GM23248 (cell line): ENCODE measurements at places on chromosomes 1 and 21. TPM values are rescaled to one million over a fixed set of nuclear protein-coding genes. Genes with fewer than 3 reads are reported as not detected.

Gene FCER1A
- total RNA-seq = not detected in 2 replicates

DNA sequence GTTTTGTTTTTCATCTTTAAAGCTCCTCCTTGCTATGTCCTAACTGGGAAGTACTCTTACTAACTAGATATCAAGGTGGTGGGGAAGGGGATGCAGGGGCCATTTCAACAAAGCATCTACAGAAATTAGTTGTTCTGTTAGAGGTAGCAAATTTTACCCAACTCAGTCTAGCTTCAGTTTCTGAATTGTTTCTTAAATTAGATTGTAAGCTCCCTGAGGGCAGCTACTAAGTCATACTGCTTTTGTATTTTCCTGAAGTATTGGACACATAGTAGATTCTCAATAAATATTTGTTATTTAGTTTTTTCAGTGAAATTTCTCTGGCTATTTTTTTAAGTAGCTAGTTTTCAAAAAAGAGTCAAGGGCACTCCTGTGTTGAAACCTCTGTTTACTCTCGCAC, 1.8 kb downstream of the UBAP2L start:
- peak; percentile 27 for DNase-seq

GRCh38 chr1:109975718-109976117, 8.8 kb upstream of the AHCYL1 start:
- peak; percentile 87 for DNase-seq

Gene LRIF1
- 17.3 and 19.2 TPM in 2 replicates for total RNA-seq

GRCh38 chr1:154847891-154848290, 22.2 kb downstream of the KCNN3 start:
- peak; percentile 18 for DNase-seq

Gene MTF1
- total RNA-seq = 2.1 TPM in 2 replicates

Gene RIMS3
- total RNA-seq = 0.25 TPM in 1 of 2 replicates, not detected in the other

Gene AADACL3
- total RNA-seq = not detected in 2 replicates

DNA sequence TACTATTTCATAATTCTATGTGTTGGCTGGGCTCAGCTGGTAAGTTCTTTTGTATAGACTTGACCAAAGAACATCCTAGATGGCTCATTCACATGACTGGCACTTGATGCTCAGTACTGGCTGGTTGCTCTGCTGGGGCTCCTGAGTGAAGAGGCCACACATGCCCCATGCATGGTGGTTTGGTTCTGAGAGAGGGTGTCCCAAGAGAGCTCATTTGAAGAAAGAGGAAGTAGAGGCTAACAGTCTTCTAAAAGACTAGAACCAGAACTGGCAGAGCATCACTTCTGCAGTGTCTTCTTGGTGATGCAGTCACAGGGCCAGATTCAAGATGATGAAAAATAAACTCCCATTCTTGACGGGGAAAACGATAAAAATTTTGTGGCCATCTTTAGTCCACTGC, 5.2 kb upstream of the BACH1 start:
- DNase-seq = no peak

GRCh38 chr1:35488336-35488735, 68.9 kb downstream of the KIAA0319L start:
- DNase-seq = no peak

Gene DMRTA2
- not detected in 2 replicates for total RNA-seq

DNA sequence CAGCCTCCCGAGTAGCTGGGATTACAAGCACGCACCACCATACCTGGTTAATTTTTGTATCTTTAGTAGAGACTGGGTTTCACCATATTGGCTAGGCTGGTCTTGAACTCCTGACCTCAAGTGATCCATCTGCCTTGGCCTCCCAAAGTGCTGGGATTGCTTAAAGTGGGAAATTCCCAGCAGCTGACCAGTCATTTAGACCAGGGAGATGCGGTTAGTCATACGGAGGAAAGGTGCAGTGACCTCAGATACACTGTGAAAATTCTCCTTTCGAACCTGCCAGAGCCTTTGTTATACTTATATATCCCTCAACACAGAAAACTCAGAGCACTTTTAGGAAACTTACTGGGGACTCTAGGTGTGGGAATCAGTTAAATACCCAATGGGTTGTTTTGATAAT, 39.6 kb downstream of the MAP10 start:
- peak; percentile 36 for DNase-seq

DNA sequence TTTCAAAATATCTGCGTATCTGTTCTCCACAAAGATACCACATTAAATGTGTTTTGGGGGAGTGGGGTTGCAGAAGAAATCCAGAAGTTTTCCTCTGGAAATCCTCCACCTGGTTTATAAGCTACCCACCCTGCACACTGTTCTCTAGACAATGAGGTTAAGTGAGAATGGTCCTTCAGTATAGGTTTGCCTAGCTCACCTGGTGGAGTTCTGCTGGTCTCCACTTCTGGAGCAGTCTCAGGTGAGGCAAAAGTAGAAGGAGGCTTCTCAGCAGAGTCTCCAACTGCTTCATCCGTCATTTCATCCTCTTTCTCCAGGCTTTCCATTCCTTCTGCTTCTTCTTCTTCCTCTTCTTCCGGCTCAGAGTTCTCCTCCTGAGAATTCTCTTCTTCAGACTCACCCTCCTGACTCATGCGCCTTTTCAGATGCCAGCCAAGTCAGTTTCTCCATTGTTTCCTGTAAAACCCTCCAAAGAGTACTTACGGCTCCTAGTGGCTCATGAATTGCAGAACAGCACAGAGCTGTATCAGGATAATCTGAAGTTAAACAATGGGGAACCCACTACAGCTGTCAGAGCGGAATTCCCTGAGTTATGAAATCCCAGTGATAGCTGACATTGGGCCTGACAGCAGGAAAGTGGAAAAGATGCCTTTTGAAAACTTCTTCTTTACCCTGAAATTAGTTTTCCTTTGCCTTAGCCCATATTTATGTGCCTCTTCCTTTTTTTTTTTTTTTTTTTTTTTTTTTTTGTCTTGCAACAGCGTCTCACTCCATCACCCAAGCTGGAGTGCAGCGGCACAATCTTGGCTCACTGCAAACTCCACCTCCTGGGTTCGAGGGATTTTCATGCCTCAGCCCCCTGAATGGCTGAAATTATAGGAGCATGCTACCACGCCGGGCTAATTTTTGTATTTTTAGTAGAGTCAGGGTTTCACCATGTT, 38.5 kb downstream of the MSTO1 start:
- DNase-seq = peak; percentile 92

GRCh38 chr1:31460027-31460426, 47.0 kb downstream of the SERINC2 start:
- DNase-seq = peak; percentile 62

DNA sequence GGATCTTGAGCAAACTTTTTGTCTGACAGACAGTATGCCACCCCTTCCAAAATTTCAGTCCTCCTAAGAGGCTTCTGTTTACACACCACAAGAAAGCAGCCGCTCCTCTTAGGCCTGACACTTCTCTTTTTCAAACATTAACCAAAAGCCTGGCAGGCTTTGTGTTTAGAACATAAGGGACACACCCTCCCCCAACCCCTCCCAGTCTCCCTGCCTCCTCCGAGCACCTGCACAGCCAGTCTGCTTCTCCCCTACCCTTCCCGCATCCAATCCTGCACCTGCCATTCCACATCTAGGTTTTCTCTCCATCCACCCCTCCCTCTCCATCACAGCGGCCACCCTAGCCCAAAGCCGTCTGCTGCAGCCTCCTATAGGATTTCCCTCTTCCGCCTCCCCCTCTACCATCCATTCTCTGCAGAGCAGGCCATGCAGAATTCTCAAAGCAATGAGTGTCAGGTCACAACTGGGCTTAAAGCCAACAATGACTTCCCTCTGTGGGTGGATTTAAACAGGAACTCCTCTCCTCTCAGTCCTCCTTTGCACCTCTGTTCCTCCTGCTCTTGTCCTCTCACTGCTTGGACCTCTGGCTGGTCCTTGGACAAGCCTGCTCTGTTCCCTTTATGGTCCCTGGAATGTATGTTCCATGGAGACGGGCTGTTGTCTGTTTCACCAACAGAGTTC, 478.2 kb downstream of the NPHP4 start:
- no peak for DNase-seq

GRCh38 chr1:183023601-183024316, 539 bp downstream of the LAMC1 start:
- DNase-seq = peak; percentile 74

Gene NKAIN1
- 0.11 TPM in 1 of 2 replicates, not detected in the other for total RNA-seq

Gene VPS72
- 41.9 and 45.0 TPM in 2 replicates for total RNA-seq

- no peak for DNase-seq
Observed at GRCh38 chr1:10509809-10510509, 35.2 kb downstream of the PEX14 start.
